ENCODE measurements at places on chromosomes 3 and 15. TPM values are rescaled to one million over a fixed set of nuclear protein-coding genes. Genes with fewer than 3 reads are reported as not detected.

OIP5 gene
- total RNA-seq, result 4.1 TPM

DNA sequence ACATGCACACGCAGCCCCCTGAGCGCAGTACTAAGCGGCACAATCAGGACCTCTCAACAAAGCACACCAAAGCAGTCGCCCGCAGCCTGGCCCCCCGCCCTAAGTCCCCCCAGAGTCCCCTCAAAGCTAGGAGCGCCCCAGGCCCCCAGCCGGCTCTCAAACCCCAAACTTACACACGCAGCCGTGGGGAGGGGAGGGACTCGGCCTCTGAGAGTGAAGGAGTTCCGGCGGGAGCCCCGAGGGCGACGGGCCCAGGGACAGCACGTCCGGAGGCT is 5.5 kb downstream of the GATA2 start:
- H3K4me1 ChIP-seq, result peaks cover 24% of the 10 kb centered on the region
- H3K36me3 ChIP-seq, result peaks cover 6% of the 10 kb centered on the region

DNA sequence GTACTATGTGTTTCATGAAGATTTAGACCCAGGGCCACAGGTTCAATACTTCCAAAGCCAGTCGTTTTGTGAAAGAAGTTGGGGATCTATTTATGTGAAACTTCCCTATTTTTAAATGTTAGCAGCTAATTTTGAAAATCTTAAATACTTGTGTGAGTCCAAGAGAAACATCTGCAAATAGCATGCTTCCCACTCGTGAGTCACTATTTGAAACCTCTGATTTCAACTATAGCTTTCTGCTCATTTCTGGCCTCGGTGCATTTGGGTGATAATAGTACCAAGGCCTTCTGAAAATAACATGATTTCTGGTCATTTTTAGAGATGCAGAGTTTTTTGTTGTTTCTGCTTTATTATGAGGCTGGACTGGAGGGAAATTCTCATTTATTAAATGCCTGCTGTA is 110.0 kb downstream of the OPA1 start:
- peak; percentile 65 for DNase-seq
- H3K27me3 ChIP-seq, result no peaks in the 10 kb centered on the region
- H3K4me1 ChIP-seq, result no peaks in the 10 kb centered on the region
- H3K4me3 ChIP-seq, result no peak overlapping the region

DNA sequence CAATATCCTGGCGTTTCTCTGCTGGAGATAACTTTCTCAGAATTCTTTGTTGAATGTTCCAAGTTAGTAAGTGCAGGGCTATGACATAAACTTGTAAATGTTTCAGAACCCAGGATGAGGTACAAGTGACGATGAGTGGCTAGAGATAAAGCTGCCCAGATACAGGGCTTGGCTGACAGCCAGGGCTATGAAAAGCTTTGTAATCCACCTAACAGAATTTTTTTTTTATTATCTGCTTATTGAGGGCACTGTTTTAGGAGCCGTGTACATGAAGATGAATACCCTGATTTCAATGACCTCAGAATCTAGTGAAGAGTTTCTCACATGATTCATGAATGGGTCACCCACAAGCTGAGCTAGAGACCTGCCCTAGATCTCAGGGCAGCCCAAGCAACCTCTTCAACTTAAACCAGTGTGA is 431.4 kb downstream of the DIPK2A start:
- no peaks in the 10 kb centered on the region for H3K27me3 ChIP-seq
- DNase-seq, result no peak
- no peak overlapping the region for H3K27ac ChIP-seq
- no peak overlapping the region for H3K4me3 ChIP-seq
- no peaks in the 10 kb centered on the region for H3K4me1 ChIP-seq
- no peaks in the 10 kb centered on the region for H3K36me3 ChIP-seq

DNA sequence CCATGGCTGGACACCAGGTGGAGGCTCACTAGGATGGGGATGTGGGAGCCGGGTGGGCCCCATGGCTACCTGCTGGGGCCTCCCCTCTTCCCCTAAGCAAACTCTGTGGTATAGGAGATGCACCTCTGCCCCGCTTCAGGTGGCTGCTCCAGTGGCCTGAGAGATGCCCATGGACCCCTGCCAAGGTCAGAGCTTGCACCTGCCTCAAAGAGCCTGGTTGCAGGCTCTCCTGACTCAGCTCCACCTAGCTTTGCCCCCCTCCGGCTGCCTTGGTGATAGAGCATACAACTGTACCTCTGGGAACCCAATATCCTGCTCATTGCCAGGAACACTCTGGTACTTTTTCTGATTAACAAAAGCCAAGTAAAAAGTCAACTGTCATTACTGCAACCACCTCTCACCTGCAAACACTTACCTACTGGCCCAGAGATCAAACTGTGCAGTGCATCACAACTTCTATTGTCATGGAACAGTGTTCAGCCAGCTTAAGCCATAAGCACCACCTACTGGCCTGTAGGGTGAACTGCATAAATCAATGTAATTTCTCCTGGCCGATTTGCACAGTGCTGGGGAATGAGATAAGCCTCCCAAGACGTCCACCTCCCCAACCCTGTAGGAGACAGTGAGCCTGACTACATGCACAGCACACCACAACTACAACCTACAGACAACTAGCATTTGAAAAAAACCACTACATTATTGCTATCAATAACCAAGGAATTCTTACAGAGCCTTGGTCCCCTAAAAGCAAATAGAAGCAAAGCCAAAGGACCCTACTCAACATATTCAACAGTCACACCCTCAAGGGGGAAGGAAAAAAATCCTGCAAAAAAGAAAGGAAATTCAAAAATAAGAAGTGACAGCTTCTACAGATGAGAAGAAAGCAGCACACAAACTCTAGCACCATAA is 352.4 kb upstream of the ARHGEF26 start:
- H3K27me3 ChIP-seq, result no peaks in the 10 kb centered on the region
- no peak overlapping the region for H3K4me3 ChIP-seq
- peak; percentile 61 for DNase-seq
- H3K4me1 ChIP-seq, result no peaks in the 10 kb centered on the region
- no peak overlapping the region for H3K27ac ChIP-seq
- no peaks in the 10 kb centered on the region for H3K36me3 ChIP-seq

DNA sequence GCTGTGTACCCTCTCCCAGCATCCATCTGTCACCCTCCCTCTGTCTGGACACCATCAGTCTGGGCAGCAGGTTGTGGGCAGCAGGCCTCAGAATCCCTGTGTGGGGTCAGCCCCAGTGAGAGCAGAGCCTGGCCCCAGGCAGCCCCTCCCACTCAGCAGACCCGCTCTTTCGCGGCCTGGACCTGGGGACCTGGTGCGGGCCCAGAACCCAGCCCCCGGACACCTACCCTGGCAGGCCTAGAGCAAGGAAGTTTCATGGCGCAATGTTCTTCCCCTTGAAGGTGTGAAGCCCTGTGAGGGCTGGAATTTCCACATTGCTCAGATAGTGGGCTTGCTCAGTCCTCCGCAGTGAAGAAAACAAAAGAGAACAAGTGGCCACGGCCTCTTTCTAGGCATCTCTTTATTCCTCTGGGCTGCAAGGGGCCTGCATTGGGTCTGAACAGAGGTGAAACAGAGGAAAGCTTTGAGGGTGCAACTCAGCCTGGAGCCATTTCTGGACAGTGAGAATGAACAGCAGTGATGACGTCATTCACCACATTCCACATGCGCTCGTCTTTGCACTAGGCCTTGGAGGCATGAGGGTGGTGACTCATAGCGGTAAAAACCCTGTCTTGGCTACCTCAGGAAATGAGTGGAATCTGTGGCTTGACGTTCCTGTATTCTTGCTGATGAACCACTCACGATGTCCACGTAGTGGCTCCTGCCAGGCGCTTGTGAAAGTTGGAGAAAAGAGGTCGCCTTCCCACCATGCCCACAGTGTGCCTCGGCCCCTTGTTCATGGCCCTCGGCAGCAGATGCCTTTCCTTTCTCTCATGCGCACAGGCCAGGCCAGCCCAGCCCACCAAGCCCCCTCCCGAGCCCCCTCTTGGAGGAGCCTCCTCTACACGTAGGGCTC is 66.1 kb downstream of the SLC30A4 start:
- DNase-seq, result peak; percentile 100
- H3K4me1 ChIP-seq, result peaks cover 19% of the 10 kb centered on the region
- no peak overlapping the region for H3K4me3 ChIP-seq
- peak overlapping the region; percentile 58 for H3K27ac ChIP-seq

DNA sequence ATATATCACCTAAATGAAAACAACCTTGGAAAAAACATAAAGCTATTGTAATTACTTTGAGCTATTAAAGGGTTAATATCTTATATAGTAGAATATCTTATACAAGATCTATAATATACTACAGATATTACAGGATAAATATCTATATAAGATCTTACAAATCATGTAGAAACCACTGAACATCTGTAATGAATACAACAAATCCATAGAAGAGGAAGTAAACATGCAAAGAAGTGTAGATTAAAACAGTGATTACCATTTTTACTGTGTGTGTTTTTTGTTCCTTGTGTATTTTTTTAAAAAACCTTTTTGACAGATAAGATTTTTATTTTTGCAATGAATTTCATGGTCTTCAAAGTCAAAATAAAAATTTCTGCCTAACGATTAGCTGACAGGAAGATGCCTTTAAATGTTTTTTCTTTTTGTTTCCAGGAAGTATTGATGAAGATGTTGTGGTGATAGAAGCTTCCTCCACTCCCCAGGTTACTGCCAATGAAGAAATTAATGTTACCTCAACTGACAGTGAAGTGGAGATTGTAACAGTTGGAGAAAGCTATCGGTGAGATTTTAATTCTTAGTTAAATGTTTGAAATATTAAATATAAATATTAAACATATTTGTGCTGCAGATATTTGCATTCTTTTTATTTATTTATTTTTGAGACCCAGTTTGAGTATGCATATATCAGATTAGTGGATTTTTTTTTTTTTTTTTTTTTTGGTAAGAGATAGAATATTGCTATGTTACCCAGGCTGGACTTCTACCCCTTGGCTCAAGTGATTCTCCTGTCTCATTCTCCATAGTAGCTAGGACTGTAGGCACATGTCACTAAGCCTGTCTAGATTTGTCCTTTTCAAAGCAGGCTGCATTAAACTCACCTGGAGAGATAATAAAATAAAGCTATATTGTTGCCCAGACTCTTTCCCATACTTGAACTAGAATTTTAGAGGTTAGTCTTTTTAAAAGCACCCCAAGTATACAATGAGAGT is 52.8 kb upstream of the CCNB2 start:
- no peak overlapping the region for H3K4me3 ChIP-seq
- no peak overlapping the region for H3K27ac ChIP-seq
- H3K36me3 ChIP-seq, result peaks cover 12% of the 10 kb centered on the region
- H3K27me3 ChIP-seq, result no peaks in the 10 kb centered on the region

DNA sequence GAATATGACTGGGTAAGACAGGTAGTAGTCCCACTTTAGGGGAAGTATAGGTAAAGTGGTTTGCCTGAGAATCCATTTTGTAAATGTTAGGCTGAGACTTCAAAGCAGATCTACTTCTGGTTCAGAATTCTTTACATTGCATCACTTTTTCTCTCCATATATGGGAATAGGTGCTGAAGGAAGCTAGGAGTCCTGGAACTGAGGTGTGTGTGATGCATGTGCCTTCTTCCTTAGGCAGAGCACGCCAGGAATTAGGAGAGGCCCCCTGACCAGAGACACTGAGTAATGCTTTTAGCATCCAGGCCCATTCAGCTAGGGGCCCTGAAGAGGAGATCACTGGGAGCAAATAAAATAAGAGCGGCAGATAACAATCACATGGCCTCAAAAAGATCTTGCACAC is 69.2 kb upstream of the DCP1A start:
- no peaks in the 10 kb centered on the region for H3K36me3 ChIP-seq
- no peaks in the 10 kb centered on the region for H3K27me3 ChIP-seq
- no peak overlapping the region for H3K27ac ChIP-seq

GRCh38 chr3:128285042-128285966 is 132.0 kb downstream of the EEFSEC start:
- no peaks in the 10 kb centered on the region for H3K36me3 ChIP-seq
- peaks cover 7% of the 10 kb centered on the region for H3K4me1 ChIP-seq
- H3K27me3 ChIP-seq, result no peaks in the 10 kb centered on the region
- no peak for DNase-seq
- no peak overlapping the region for H3K27ac ChIP-seq

- H3K4me3 ChIP-seq, result no peak overlapping the region
- H3K27ac ChIP-seq, result no peak overlapping the region
- DNase-seq, result no peak
Observed at GRCh38 chr3:118466795-118467330, 567.8 kb downstream of the IGSF11 start.

GRCh38 chr3:141421639-141422319 is 53.5 kb downstream of the ZBTB38 start:
- H3K36me3 ChIP-seq, result peaks cover 31% of the 10 kb centered on the region
- H3K27me3 ChIP-seq, result no peaks in the 10 kb centered on the region
- DNase-seq, result peak; percentile 97
- H3K4me1 ChIP-seq, result peaks cover 25% of the 10 kb centered on the region
- no peak overlapping the region for H3K4me3 ChIP-seq

DNA sequence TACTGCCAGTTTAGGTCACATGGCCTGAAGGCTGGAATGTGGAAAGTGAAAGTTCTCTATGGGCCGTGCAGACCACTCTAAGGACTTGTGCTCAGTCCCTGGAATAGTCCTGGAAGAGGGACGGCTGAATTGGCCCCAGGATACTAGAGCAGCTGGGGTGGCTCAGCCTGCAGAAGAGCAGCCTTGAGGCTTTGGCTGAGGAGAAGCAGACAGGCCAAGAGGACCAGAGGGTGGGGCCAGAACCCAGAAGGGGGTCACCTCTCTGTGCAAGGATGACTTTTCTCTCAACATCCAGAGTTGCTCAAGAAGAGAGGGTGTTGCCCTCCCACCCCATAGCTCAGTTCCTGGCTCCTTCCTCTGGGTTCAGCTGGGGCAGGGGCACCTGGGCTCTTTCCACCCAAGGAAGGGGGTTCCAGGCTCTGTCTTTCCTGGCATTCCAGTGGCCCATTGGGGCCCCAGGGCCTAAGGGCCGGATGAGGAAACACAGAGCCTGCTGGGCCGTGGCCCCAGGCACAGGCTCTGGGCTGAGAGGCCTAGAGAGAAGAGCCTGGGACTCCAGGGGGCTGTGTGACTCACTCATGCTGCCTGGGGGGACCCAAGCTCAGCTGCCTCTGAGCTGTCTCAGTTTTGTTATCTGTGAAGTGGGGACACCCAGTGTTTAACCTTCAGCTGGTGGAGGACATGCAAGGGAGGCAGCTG is 8.5 kb upstream of the FBLN2 start:
- DNase-seq, result no peak
- H3K27ac ChIP-seq, result no peak overlapping the region
- no peaks in the 10 kb centered on the region for H3K36me3 ChIP-seq
- no peaks in the 10 kb centered on the region for H3K27me3 ChIP-seq
- no peak overlapping the region for H3K4me3 ChIP-seq

- no peaks in the 10 kb centered on the region for H3K4me1 ChIP-seq
- no peaks in the 10 kb centered on the region for H3K36me3 ChIP-seq
- H3K4me3 ChIP-seq, result no peak overlapping the region
- H3K27me3 ChIP-seq, result peaks cover 20% of the 10 kb centered on the region
- DNase-seq, result no peak
Observed at GRCh38 chr3:186526256-186526606, 17.9 kb downstream of the CRYGS start.
